GM13976 (cell line): ENCODE measurements at places on chromosomes 2 and 18.
A peak's percentile ranks its signal among the peaks of the same experiment; 100 is the strongest.

DNA sequence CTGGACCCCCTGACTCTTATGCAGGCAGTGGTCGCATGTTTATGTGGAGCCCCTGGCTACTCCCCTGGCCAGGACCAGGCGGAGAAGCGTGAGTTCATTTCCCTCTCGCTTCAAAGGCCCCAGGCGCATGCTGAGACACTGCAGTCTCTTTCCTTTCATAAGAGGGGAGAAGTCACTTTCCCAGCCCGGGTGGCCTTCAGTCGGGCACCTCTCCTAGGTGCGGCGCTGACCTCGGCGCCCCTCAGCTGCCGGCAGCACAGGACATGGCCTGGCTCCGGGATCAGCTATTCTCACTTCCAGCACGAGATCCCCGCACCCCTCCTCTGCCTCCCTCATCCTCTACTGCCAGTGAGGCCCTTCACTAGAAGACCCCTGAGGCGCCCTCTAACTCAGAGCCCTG is 184.7 kb upstream of the PXDN start:
- DNase-seq: no peak

DNA sequence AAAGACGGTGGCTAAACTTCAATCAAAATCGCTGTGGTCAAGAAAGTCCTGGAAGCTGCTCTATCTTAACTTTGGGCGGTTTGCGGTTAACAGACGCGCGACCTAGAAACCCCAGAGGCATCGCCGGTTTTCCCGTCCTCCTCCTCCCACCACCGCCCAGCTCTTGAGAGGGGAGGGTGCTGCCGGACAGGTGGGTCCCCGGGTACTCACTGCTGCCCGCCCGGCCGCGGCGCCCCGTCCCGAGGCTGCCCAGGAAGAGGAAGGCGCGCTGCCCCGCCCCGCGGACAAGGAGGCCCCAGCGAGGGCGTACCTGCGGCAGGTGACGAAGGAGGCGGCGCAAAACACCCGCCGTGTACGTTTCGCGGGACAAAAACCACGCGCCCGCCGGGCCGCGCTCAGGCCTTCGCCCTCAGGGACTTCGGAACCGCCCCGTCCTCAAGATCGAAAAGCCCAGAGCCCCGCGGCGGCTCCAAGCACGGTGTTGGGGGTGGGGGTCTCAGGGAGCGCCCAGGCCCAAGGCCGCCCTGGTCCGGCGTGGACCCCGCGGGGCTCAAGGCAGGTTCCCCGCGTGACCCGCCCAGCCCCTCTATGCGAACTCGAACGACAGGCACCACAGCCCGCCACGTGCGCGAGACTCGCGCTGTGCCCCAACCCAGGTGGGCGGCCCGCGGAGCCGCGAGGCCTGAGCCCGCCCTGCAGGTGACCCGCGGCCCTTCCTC is at the start of gene SH3YL1:
TSS of gene SH3YL1 (minus strand) at position 259 of the 719 bp plus-strand sequence. CDS start at position 211, 48 bp downstream.
- DNase-seq: peak; percentile 66

DNA sequence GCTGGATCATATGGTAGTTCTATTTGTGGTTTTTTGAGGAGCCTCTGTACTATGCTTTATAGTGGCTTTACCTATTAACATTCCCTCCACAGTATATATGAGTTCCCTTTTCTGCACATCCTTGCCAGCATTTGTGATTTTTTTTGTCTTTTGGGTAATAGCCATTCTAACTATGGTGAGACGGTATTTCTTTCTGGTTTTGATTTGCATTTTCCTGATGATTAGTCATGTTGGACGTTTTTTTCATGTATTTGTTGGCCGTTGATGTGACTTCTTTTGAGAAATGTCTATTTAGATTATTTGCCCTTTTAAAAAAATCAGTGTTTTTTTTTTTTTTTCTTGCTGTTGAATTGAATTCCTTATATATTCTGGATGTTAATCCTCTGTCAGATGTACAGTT is 31.1 kb downstream of the ACTR3 start:
- DNase-seq: no peak

GRCh38 chr2:101188683-101189405 is 37.7 kb upstream of the TBC1D8 start:
- DNase-seq: no peak

GRCh38 chr2:50957896-50958295 is 74.0 kb downstream of the NRXN1 start:
- no peak for DNase-seq
